AG04450 (cell line): ENCODE measurements at places on chromosomes 6 and 20.

DNA sequence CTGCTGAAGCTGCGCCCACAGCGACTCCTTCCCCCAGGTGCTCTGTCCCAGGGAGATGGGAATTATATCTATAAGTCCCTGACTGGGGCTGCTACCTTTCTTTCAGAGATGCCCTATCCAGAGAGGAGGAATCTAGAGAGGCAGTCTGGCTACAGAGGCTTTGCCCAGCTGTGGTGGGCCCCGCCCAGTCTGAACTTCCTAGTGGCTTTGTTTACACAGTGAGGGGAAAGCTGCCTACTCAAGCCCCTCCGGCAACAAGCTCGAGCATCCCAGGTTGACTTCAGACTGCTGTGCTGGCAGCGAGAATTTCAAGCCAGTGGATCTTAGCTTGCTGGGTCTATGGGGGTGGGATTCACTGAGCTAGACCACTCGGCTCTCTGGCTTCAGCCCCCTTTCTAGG lies 152.5 kb upstream of the MAP3K7 start:
- DNase-seq, result no peak

GRCh38 chr20:47998736-47999135 lies 213.5 kb upstream of the SULF2 start:
- no peak for DNase-seq

DNA sequence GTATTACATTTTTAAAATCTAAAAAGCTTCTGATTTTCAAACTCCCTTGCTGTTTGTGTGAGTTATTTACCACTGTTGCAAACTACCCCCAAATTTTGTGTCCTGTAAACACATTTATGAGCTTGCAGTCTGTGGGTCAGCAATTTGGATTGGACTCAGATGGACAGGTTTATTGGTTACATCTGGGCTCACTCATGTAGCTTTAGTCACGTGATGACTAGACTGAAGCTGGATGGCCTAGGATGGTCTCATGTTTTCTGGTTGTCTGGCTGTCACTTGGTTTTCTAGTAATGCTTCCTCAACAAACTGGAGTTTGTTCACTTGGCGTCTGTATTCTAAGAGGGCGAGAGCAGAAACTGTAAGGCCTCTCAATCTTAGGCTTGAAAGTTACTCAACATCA lies 12.2 kb upstream of the C6orf58 start:
- no peak for DNase-seq

GRCh38 chr6:168302534-168302933 lies 17.0 kb downstream of the DACT2 start:
- DNase-seq, result no peak

DNA sequence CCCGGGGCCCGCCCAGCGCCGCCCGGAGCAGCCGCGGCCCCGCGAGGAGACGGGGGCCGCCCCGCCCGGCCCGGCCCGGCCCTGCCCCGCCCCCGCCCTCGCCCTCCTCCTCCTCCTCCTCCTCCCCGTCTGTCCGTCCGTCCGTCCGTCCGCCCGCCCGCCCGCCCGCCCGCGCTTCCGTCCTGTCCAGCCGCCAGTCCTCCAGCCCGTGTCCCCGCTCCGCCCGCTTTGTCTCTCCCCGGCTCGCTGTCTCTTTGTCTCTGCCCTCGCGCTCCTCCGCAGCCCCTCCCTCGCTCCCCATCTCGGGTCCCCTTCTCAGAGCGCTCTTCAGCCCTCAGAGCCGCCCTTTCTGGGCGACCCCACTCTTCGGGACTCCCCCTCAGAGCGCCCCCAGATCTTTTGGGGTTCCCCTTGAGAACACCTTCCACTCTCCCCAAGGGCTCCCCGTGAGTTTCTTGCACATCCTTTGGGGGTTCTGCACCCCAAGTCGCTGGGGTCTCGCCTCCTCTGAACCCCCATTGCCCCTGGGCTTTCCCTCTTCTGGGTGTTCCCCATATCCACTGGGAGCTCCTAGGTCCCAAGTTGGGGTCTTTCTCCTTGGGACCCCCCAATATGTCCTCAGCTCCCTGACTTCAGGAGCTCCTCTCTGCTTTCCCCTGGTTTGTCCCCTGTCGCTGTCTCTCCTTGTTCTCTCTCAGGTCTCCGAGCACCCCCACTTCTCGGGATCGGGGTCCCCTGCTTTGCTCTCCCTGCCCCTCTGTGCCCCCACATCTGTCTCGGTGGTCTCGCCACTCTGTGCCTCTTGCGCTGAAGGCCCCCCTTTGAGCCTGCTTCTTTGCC lies 79.5 kb upstream of the MYL9 start:
- DNase-seq, result no peak

- DNase-seq, result no peak
These were observed 147.0 kb upstream of the STXBP5 start for GRCh38 chr6:147057188-147057587.

- DNase-seq, result peak; percentile 72
These were observed 2.2 kb downstream of the QKI start for GRCh38 chr6:163416557-163417253.
